ENCODE measurements at places on chromosomes 1 and 21.

GRCh38 chr21:20404915-20405314, 593.3 kb upstream of the NCAM2 start:
- no peak for DNase-seq

- DNase-seq, result no peak
Observed at GRCh38 chr1:100485855-100486258, 52.1 kb upstream of the GPR88 start.

GRCh38 chr1:151541752-151542151, 1.6 kb downstream of the TUFT1 start:
- no peak for DNase-seq

GRCh38 chr1:57623791-57624538, 200.1 kb upstream of the DAB1 start:
- DNase-seq, result no peak

DNA sequence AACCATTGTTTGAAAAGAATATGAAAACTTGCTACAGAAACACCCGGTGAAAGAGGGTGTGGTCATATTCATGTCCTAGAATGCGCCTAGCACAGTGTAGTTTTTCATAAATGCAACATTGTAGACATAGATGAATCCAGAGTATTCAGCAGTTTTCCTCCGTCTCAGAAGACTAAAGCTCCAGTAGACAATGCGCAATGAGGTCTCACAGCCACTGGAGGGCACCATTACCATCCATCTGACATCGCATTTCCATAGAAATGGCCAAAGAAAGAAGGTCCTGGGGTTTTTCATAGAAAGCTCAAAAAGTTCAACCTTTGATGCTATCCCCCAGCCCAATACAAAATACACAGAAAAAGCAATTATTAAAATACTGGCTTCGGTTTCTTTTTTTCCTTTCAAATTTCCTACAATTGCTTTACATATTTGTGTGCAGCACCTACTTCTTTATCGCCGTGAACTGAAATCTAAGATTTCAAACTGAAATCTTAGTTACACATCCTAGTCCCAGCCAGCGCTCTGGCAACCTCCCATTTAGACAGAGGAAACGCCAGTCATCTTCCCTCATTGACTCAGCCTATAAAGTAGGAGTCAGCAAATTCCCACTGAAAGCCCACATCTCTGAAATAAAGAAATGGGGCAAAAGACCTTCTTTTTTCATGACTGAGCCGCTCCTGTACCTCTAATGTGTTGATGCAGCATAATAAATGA, 3.9 kb upstream of the CD58 start:
- DNase-seq, result peak; percentile 63

GRCh38 chr1:172112576-172112975, 271.3 kb downstream of the DNM3 start:
- no peak for DNase-seq

GRCh38 chr21:35020902-35021301, 28.2 kb downstream of the RUNX1 start:
- DNase-seq, result no peak

GRCh38 chr1:72516826-72517225, 234.5 kb upstream of the NEGR1 start:
- no peak for DNase-seq

- no peak for DNase-seq
Observed at GRCh38 chr21:44756423-44757185, 45.0 kb downstream of the UBE2G2 start.

- DNase-seq, result no peak
Observed at GRCh38 chr1:33971913-33972312, 108.0 kb downstream of the HMGB4 start.

DNA sequence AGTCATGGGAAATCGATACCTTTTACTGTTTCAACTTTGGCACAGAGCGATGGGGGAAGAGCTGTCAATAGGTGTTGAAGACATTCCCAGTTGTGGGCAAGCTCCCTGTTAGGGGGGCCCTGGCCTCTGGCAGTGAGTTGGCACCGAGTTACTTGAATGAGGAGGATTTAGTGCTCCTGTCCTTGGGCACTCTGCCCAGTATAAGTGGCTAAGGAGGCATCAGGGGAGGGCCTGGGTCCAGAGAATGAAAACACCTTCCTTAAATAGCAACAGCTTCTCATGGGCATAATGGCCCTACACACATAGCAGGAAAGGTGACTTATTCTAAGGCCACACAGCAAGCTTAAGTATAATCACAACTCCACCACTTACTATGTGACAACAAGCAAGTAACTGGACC, 664.4 kb downstream of the PTPRU start:
- DNase-seq, result no peak

- DNase-seq, result no peak
Observed at GRCh38 chr1:78035121-78035520, 10.6 kb upstream of the GIPC2 start.

- DNase-seq, result peak; percentile 47
Observed at GRCh38 chr1:54332781-54333585, 73.2 kb downstream of the SSBP3 start.

GRCh38 chr21:38852278-38852677, 46.5 kb downstream of the ETS2 start:
- no peak for DNase-seq

- DNase-seq, result peak; percentile 78
Observed at GRCh38 chr1:119549719-119550132, 42.7 kb downstream of the HSD3B1 start.

- DNase-seq, result no peak
Observed at GRCh38 chr1:195948123-195948895, 659.9 kb downstream of the KCNT2 start.

- no peak for DNase-seq
Observed at GRCh38 chr1:240806200-240806745, 194.3 kb upstream of the GREM2 start.

DNA sequence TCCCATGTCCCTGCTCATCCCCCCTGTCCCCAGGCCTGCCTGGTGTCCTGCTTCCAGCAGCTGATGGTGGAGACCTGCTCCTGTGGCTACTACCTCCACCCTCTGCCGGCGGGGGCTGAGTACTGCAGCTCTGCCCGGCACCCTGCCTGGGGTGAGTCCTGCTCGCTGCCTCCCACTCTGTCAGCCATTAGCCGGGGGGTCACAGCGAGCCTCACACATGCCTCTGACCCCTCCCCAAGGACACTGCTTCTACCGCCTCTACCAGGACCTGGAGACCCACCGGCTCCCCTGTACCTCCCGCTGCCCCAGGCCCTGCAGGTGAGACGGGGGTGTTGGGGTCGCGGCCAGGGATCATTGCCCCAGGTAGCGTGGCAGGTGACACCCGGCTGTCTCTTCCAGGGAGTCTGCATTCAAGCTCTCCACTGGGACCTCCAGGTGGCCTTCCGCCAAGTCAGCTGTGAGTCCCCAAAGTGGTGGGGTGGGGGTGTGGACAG, 10.0 kb downstream of the SCNN1D start:
- no peak for DNase-seq

- no peak for DNase-seq
Observed at GRCh38 chr1:184695023-184695422, 59.6 kb downstream of the EDEM3 start.

GRCh38 chr1:109309347-109309746, 2.5 kb upstream of the MYBPHL start:
- DNase-seq, result no peak

DNA sequence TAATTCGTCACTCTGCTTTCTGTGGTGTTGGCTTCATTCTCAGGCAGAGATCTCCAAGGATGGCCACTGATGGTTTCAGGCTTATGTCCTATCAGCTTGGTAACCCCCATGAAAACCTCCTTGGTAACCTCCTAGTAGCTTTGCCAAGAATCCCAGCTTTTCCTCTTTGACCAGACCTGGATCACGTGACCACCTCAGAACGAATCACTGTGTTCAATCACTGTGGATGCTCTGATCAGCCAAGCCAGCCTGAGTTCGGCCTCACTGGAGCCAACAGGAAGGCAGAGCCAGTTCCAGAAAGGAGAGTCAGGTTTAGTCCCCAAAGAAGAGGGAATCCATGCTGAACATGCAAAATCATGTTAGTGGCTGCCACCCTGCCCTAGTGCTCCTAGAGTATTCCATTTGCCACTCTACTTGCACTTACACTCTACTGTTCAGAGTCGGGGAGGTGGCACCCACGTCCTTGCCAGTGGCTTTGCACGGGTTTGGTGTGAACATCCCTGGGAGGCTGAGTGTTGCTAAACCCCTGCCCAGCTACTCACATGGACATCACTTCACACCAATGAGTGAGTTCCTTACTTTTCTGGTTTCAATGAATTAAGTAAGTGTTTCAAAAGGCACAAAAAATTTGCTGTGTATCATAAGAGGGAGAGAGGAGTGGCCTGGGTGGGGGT, 33.5 kb upstream of the SSBP3 start:
- no peak for DNase-seq

- no peak for DNase-seq
Observed at GRCh38 chr1:111198836-111199235, 1.6 kb downstream of the DENND2D start.

DNA sequence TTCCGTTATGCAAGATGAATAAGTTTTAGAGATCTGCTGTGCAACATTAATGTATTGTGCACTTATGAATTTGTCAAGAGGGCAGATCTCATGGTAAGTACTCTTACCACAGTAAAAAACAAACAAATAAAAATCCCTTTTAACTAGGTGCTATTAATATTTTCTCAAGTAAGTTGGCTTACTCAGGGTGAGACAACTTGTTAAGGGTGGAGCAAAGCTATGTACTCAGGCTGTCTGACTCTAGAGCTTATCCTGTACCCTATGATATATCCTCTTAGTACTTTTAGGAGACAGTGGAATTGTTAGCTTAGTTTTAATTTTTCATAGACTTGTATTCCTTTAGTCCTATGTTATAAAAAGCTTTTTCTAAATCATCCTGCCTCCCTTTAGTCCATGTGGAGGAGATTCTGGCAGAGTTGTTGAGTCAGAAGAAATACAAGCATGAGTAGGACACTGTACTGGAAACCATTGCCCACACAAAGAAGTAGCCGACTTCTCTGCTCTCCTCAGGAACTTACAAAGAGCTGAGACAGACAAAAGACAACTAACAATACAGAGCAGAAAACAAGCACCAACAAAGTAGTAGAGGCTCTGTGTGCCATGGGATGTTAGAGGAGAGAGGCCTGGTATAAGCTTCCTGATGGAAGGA, 49.2 kb downstream of the S1PR1 start:
- no peak for DNase-seq

DNA sequence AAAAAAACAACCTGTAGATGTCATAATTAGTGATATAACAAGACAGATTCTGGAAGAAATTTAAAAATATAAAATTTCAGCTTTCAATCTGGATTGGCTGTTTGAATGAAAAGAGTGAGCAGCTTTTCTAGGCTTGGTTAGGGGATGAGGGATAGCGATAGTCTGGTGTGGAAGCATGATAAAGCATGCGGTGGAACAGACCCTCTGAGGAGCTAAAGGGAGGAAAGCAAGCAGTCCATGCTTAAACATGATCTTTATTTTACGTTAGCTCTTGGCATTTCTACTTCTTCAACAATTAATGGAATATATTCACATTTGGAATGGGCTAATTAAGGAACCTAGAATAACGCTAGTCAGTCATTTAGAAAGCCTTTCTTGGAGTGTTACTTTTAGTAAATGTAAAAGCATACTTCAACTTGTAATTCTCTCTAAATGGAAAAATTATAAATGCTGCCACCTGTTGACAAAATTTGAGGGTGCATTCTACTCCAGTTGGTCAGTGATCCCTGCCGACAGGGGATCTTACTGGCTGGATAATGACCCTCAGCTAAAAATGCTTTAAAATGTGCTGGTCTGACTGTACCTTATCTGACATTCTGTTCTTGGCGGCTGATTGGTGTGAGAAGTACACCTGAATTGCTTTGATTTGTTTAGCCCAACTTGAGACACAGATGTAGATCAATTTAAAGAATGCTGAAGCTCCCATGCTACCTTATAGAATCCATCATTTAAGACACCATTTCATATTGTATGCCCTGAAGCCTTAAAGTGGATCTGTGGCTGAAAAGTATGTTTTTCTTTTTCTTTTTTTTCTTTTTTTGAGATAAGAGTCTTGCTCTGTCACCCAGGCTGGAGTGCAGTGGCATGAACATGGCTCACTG, 61.2 kb downstream of the AK4 start:
- no peak for DNase-seq

- DNase-seq, result peak; percentile 44
Observed at GRCh38 chr1:159015440-159015909, 5.8 kb downstream of the IFI16 start.

GRCh38 chr1:147753081-147753480, 7.3 kb downstream of the GJA5 start:
- no peak for DNase-seq

DNA sequence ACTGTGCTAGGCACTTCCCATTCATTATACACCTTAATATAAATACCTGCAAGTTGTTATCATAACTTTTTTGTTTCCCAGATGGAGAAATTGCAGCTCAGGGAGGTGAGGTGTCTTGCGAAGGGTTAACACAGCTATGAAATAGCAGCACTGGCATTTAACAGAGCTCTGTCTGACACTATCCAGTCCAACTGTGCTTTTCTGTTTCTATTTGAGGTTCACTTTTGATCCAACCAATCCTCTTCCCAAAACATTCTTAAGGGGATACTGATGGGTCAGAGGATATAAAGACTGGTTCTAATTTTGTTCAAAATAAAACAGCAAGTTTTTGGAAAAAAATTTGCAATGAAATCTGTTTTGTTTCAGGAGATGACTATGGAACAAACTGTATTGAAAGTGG, 46.5 kb upstream of the C8B start:
- no peak for DNase-seq

DNA sequence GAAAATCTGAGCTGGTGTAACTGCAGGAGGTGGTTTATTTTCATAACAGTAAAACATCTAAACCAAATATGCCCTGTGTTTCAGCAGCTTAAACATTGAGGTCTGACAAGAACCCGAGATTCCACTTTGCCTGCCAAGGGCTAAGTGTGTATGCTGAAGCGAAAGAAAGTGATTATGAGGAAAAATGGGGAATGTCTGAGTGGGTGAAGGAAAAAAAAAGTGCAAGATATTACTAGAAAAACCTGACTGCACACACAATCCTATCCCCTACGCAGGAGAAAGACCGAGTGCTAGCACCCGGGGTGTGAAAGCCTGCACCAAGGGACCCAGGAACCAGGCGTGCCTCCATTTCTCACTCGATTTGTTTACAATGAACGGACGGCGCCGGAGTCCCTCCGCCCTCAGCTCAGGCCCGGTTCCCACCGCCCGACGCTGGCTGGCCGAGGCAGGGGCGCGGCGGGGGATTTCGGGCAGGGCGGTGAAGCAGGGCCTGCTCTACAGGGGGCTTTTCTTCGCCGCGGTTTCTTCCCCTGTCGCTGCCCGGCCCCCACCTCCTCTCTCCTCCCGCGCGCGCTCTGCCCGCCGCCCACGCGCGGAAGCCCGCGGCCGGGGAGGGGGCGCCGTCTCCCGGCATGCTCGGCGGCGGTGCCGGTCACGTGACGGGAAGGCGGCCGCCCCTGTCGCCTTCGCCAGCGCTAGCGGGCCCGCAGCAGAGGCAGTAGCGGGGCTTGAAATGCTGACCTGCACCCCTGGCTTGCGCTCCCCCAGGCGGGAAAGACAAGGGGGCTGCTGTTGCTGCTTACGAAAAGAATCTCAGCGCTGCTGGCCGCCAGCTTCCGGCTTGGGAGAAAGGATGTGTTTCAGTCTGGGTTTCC, 35.9 kb downstream of the ITPKB start:
- DNase-seq, result peak; percentile 88

- DNase-seq, result peak; percentile 18
Observed at GRCh38 chr1:109630898-109631512, 11.4 kb downstream of the AMPD2 start.

GRCh38 chr1:43255438-43256210, 14.2 kb upstream of the TMEM125 start:
- no peak for DNase-seq
